A172 (cell line): ENCODE measurements at places on chromosomes 12 and 14. TPM values are rescaled to one million over a fixed set of nuclear protein-coding genes. Genes with fewer than 3 reads are reported as not detected.

GRCh38 chr14:53027041-53027440 is 76.2 kb upstream of the FERMT2 start:
- DNase-seq: no peak

KRT86 gene
- 1.5 and 1.6 TPM in 2 replicates for total RNA-seq

DNA sequence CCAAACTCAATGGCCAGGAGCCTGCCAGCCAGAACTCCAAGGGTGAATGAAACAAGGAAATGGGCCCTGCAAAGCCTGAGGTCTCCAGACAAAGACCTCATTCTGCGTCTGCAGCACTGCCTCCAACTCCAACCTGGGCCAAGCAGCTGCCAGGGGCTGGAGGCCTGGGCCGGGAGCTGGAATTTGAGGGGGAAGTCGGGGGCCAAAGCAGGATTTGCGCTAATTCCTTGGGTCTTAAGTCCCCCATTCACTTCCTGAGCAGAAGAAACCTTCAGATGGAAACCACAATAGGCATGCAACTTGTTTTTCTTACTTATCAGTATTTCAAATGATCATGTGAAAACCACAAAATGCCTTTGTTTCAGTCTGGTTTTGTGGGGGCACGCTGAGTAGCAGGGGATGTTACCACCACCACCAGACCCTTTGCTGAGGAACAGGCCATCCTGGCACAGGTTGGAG is 23.0 kb upstream of the TC2N start:
- DNase-seq: no peak

DNA sequence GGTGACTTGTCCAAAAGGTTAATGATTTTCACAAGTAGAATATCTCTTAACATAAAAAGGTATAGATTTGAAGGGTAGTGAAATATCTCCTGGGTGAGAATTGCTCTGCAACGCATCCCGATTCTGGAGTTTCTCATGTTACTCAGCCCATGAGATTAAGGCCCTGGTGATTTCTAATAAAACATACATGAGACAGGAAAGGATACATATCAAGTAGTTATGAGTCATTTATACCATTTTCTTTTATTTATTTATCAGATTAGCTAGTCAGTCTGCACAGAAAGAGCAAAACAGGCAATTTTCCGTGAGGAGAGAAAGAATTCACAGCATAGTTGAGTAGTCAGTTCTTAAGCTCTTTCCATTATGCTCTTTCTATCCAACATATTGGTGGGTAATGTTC is 535.6 kb upstream of the ATP2B1 start:
- no peak for DNase-seq

DNA sequence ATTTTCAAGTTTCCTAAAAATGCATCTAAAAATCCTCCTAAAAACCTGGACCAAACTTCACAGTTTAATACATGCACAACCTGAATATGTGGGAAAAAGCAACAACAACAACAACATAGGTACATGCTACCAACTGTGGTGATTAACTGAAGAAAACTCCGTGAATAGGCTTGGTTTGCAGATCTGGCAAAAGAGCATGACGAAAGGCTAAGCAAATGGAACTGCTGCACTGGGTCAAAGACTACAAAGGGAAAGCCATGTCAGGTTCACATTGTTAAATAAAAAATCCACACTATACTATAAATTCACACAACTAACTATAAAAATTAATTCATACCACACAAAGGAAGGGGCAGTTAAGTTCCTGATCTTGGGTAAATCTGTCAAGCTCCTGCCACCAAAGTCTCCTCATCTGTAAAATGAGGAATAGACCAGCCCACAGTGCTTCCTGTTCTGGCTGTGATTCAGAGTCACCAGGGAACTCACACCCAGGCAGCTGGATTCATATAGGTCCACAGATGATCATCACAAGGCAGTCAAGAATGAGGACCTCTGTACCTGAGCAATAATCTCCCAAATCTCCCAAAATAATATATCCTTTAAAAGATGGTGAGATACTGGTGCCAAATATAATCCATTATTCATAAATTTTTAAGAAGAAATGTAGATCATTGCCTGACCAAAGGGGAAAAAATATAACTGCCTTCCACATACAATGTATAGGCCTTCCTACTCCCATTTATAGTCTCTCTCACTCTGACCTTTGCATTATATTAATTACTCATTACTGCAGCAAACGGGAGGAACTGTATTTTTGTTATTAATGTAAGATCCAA is 7.0 kb downstream of the CORO1C start:
- DNase-seq: peak; percentile 71

TPH2 gene
- not detected in 2 replicates for total RNA-seq

DNA sequence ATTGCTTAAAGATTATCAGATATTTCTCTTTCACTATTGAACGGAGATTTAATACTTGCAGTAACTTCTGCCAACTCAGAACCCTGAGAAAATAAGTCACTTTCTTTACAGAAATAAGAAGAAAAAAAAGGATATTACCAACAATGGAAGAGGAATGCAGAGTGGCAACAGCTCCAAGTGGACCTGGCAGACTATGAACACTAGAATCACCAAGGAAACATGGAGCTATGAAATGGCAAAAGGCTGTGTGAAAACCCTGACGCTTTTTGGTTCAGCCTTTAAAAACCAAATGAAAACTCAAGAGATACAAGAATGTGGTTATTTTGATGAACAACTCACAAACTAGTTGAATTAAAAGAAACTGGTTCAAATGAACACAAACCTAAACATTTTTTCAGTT is 17.7 kb downstream of the DTD2 start:
- no peak for DNase-seq

GRCh38 chr12:93921521-93921920 is 226.9 kb upstream of the PLXNC1 start:
- peak; percentile 28 for DNase-seq

DNA sequence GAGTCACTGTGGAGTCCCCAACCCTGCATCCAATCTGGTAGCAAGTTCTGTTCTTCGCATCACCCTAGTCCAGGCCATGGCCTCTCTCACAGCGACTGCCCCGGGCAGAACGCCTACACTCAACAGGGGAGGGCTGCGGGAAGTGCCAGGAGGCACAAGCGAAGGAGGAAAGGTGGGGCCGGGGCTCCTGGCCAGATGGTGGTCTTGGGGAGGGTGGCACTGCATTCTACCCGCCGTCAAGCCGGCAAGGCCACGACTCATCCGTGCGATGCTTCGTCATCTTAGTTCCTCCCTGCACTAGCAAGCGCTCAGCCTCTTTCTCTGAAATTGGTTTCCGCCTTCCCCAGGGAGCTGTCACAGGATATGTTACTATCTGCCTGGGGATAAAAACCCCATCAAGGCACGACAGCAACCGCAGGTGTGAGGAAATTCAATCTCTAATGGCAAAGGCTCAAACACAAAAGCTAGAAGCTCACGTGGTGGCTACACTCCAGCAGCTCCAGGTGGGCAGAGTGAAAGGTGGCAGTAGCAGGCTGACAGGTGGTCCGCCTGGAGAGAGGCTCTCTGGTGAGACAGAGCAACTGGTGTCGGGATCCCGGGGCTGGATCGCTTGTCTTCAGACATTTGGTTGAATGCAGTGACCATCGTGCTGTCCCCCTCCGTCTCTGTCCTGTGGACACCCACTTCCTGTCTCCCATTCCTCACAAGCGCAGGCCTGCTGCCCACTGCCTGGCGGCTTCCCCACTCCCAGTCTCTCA is 34.1 kb downstream of the ACADS start:
- no peak for DNase-seq

GRCh38 chr14:77570706-77571268 is 45.6 kb downstream of the SPTLC2 start:
- DNase-seq: no peak

CD9 gene
- 107 and 128 TPM in 2 replicates for total RNA-seq

- DNase-seq: no peak
Measured at GRCh38 chr12:39412210-39412609, 30.7 kb downstream of the KIF21A start.

DNA sequence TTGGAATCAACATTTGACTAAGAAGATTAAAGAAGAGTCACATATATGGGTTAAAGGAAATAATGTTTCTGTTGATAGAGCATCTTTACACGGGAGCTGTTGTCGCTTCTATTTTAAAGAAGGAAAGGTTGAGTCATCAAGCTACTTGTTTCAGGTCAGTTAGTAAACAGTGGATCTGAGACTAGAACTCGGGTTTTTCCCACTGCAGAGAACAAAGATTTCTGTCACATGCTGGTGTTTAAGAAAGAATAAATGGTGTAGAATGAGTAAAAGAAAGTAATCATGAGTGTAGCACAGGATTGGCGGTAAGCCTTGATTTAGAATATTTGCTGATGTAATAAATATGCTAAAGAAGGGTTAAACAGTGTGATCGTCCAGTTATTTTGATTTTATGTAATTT is 455.5 kb downstream of the AEBP2 start:
- DNase-seq: peak; percentile 38

DNA sequence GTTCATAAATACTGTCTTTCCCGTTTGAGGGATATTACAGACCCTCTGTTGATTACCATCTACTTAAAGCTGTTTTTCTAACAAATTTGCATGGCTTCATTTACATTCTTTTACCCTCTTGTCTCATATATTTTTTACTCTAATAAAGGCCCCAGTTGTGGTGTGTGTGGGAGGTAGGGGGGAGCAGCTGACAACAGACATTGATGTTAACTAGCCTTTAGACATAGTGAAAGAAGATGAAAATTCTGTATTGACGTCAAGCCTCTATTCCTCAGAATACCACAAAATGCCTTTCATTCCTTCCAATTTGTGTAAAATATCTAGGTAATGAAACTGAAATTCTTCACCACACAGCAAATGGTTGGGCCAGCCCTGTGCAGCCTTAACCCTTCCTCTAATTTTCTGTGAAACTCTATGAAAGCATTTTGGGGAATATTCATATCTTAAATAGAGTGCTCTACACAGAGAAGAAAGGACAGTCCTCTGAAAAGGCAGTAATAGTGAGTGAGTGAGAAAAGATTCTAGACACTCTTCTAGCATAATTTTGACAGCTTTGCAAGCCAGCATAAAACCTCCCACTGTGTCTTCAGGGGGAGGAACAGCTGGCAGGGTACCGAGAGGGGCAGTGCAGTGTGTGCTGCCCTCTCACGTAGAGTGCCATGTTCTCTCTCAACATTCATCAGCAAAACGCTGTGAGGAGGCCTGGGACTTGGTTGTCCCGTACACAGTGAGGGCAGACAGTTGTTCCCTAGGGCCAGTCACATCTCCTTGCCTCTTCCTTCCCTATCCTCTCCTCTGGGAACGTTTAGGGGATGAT is 20.1 kb upstream of the CERS5 start:
- DNase-seq: no peak

DNA sequence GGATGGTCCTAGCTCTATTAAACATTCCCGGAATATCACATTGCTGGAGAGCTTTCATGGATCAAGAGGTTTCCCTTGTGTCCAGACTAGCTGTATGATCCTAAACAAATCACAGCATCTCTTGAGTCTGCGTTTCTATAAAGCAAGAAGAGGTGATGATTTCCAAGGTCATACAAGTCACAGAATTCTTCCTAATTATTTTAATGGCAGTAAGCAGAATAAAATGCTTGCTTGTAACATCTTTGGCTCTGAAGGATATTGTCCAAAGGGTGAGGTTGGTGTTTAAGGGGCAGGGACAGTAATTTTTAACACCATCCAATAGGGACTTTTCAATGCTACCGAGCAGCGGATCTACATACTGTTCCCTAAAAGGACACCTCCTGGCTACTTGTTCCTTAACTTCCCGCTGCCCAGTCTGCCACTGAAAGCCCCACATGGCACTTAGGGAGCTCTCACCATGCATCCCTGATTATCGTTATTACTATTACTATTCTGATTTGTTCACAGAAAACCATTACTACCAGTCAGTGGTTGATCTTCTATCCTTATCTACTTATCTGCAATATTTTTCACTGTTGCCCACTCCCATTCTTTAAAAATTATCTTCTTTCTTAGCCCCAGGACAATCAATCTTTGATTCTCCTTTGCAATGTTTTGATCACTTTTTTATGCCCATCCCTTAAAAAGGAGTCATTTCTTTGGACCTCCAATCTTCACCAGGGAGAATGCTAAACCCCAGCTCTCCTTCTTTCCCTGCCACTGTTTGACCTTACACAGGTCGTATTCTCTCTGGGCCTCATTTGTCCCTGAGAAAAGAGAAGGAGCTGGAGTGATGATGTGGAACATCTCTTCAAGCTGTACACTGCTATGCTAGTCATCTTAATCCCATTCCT is 4.0 kb upstream of the PCED1B start:
- DNase-seq: no peak

TAS2R8 gene
- total RNA-seq: not detected in 2 replicates

POP5 gene
- 54.7 and 60.3 TPM in 2 replicates for total RNA-seq

DCAF11 gene
- total RNA-seq: 32.4 and 63.4 TPM in 2 replicates

GRCh38 chr12:53564278-53564677 is 57.0 kb upstream of the NPFF start:
- DNase-seq: no peak

DNA sequence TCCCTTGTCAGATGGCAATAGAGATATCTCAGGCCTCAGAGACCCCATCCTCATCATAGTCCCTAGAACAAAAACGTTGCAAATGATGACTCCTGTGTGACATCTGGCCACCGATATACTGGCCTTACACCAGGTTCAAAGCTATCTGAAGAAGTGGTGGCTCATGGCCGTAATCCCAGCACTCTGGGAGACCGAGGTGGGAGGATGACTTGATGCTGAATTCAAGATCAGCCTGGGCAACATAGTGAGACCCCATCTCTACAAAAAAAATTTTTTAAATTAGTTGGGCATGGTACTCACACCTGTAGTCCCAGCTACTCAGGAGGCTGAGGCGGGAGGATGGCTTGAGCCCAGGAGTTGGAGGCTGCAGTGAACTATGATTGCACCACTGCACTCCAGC is 13.1 kb downstream of the CAMKK2 start:
- DNase-seq: no peak

DNA sequence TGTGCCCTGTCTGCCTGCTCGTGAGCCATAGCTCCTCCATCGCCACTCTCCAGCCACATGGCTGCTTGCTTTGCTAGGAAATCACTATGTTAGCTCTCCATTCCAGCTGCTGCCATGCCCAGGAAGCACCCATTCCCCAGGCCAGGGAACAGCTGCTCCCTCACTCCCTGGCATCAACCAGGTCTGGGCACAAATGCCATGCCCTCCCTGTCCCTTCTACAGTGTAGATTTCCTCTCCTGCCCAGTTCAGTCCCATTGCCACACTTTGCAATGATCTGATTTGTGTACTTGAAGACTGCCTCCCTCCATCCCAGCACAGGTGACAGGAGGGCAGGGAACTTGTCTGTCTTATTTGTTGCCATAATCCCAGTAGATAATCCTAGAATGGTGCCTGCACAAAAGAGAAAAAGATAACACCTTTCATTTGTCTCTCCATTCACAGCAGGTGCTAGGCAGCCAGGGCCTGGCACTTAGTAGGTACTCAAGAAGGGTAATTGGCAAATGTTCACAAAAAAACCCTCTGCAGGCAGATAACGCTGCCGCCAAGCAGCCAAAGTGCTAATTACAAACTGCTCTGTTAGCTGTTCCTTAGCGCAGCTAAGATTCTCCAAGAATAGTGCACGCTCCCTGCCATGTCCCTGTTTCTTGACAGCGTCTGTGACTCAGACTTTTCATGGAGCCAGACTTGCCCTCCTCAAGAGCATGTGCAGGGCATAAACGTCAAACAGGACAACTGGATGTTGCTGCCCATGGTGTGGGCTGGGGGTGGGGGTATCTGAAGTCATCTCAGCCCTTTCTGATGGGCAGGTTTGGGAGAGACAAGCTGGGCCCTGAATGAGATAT is 69.1 kb downstream of the ARL6IP4 start:
- no peak for DNase-seq
